ENCODE measurements at places on chromosomes 3 and 15.

DNA sequence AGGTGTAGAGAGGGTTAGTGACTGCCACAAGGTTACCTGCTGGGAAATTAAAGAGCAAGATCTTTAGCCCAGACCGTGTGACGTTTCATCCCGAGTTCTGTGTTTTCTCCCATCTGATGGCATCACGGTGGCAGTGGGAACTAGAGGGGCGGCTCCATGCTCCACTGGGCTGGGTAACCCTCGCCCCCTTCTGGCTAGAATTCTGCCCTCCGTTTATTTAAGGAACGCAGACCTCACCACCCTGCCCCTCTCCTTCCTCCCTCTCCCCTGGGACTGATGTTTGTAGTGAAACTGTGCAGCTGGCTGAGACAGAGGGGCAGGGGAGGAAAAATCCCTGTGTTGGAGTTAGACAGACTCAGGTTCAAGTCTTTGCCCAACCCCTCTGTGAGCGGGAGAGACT, 65.6 kb downstream of the ITGA11 start:
- no peak for DNase-seq

DNA sequence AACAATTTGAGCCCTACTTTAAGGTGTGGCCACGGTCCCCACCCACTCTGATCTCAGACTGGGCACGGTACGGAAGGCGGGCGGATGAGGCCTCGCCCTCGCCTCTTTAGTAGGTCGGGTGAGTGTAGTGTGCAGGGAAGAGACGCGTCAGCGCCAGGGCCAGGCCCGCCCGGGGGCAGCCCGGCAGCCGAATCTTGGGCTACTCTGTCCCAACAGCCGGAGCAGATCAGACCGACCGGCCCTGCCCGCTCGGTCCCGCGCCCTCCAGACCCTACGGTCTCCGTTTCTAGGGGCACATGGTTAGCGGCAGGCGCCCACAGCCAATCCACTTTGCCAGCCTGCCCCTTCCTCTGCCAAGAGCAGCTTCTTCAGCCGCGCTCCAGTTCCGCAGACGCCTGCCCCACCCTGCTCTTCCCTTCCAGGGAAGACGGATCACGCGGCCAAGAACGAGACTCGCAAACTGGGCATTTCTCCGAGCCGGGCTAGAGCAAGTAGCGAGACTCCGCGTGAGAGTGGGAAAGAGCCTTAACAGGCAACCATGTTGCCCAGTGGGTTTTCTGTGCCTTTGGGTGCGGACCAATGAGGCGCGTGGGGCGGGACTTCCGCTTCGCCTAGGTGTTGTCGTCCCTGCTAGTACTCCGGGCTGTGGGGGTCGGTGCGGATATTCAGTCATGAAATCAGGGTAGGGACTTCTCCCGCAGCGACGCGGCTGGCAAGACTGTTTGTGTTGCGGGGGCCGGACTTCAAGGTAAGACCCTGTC, at the start of gene RNF13:
TSS of gene RNF13 (plus strand) at position 610 of the 761 bp plus-strand sequence. CDS start 32,812 bp downstream, outside the sequence.
- DNase-seq = peak; percentile 92

DNA sequence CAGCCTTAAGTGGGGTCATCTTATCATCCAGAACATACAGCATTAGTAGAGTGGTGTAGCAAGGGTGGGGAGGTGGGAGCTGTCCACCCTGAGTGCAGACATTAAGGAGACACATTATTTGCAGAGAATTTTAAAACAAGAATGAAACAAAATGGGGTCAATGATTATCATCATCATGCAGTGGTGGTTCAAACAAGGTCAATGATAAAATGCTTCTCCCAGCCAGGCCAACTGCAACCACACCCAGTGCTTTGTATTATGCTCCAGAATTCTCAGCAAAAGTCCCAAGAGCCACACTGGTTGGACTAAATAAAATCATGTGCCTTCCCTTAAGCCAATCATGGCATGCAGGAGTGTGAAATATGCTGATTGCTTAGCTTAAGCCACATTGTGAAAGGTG, 96.7 kb upstream of the FHIT start:
- DNase-seq = no peak

DNA sequence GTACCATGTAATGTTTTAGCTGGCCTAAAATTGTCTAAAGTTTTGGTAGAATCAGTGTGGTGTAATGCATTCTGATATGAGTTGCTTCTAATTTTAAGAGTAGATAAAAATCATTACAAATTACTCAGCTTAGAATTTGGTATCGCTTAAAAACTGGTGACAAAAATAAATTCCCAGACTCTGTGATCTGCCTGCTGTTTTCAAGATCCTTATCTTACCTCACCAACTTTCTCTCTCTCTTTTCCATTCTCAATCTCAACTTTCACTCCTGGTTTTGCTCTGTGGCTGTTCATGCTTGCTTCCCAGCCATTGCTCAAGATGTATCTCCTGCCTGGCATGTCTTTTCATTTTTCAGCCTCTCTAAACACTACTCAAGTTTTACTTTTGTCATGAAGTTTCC, 45.7 kb downstream of the TCF12 start:
- no peak for DNase-seq

DNA sequence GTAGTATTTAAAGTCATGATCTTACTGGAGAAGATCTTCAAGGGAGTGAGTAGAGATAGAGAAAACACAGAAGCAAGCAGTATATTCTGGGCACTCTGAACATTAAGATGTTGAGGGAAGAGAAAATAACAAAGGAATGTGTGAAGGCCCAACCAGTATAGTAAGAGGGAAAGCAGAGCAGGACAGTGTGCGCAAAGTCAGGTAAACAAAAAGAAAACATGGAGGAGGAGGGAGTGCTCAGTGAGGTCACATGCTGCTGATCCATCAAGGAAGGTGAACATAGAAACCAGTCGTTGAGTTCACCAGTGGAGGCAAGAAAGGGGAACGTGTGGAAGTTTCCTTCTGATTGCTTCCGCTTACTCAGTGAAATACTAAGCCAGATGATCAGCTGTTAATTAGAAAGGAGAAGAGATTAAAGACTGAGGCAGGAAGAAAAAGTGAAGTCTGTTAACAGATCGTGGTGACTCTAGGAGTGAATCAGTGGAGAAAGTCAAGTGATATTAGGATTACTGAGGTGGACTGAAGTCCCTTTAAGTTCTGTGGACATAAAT, 47.2 kb downstream of the OPA1 start:
- no peak for DNase-seq

DNA sequence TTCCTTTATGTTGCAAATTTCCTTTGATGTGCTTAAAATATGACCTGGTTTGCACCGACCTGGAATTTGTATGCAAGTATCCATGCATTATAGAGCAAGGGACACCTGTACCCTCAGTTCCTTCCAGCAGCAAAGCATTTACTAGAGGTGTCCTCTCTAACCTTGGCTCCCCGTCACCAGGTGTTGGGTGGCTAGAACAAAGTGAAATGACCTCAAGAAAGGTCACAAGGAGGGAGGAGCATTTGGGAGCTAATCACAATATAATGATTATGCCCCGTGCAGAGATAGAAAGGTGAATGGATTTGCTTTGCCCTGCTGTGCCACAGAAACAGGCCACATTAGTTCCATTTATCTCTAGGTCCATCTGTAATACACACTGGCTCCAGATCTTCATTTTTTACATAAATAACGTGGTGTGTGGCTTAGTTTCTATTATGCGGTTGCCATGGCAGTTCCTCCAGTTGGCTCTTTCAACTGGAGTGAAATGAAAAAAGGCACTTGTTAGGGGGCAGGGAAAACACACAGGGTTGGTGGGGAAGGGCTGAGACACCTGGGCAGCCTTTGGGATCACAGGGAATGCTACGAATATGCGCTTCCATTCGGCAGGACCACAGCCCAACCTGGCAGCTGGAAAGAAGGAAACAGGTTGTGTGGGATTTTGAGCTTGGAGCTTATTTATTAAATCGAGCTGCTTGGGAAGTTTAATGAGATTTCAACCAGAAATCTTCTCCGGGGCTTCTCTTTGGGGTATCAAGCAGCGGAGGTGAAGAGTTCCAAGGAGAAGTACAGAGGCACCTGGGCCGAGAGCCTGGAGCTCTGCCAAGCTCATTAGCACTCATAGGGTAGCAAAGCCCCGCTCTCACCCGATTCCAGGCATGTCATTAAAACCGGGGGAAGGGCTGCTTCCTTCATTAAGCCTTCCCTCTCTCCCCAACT, 233.5 kb upstream of the ST8SIA2 start:
- no peak for DNase-seq

- DNase-seq = no peak
Observed at GRCh38 chr15:80828796-80829195, 49.6 kb downstream of the CEMIP start.

- no peak for DNase-seq
Observed at GRCh38 chr3:185702262-185703225, 116.4 kb downstream of the SENP2 start.

DNA sequence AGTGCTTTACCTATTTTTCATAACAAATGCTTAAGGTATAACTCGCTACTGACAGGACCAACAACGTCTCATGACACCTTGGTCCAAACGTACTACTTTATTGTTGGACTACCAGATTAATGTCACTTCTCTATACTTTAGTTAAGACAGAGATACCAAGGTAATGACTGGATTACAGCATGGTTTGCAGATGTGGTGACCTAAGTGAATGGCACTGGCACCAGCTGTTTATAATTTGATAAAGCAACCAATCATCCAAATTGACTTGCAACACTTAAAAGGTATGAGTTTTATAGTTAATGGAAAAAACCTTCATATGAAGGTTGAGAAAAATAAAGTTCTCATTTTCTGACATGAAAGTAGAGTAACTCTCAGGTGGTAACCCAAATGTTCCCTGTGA, 209.0 kb downstream of the NEK10 start:
- no peak for DNase-seq

DNA sequence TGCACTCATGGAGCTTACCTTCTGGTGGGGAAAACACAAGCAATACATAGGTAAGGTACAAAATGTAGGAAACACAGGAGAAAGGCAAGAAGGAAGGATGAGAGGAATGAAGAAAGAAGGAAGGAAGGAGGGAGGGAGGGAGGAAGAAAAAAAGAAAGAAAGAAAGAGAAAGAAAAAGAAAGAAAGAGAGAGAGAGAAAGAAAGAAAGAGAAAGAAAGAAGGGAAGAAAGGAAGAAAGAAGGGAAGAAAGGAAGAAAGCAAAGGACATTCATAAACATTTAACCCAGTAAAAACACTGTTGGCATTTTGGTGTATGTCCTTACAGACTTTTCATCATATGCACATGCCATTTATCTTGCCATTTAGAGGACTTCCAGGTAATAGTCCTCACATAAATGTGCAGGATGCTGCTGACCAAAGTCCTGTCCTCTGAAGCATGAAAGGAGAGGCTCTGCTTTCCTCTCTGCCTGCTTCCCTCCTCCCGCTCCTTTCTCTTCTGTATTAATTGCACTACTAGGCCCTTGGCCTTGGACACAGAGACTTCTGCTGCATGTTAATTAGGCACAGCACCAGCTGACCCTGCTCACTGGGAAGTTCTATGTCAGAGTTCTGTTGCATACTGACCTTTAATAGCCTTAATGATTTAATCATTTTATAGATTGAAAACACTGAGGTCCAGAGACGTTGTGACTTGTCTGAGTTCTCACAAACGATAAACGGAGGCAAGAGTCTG, 29.7 kb upstream of the NDUFB4 start:
- no peak for DNase-seq

- no peak for DNase-seq
Observed at GRCh38 chr15:49042165-49042564, 4.1 kb downstream of the SECISBP2L start.

DNA sequence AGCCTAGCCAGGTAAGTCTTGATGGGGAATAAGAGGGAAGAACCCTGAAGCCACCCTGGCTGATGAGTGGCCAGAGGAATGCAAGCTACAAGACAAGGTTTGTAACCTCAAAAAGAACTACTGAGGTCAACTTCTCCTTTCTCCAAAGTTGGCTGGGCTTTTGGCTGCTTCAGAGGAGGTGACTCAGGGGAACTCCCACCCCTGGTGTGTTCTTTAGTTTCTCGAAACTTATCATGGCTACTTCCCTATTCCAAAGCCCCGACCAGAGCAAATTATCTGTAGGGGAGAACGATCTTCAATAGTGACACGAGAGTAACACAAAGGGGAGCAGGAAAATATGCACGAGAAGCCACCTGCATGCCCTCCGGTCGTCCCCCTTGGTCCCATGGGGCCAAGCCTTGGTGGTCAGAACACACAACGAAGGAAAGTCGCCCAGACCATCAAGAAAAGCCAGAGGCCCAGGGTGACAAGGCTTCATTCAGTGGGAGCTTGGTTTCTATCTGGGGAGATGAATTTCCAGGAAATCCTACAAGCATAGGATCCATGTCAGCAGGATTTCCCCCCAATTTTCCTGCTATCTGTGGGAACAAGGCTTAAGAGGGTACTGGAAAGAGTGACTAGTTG, 6.5 kb upstream of the BCL2A1 start:
- peak; percentile 57 for DNase-seq

DNA sequence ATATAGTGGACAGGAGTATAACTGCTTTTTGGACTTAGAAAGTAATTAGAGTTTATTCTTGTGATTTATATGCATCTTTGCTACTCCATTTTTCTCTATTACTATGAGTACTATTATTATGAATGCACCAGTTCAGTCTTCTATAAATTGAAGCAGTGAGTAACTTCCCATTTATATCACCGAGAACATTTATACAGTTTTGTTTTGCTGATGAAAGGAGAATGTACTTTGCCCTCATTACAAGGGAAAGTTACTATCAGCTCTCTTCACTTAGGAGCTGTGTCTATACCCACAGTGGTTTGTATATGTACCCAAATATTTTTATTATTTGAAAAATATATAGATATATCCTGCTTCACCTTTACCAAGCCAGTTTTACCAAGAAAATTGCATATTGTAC, 5.7 kb downstream of the KBTBD12 start:
- DNase-seq = no peak

- DNase-seq = no peak
Observed at GRCh38 chr3:50050361-50050760, 38.4 kb upstream of the RBM5 start.

GRCh38 chr15:68418611-68419161, 13.3 kb downstream of the ITGA11 start:
- DNase-seq = no peak

DNA sequence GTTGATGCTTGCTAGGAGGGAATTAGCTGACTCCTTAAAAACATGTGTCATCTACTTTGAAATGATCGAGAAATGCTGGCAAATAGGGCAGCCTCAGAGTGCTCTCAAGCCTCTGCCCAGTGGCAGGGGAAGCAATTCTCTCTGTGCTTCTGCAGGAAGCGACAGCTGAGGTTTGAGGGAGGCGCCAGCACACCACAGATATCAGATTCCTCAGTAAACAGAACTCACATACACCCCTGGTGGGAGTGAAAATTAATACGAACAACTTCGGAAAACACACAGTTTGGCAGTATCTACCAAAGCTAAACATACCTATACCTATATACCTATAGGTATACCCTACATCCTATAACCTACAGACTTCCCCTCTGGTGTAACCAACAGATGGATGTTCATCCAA, 61.3 kb downstream of the NSMCE3 start:
- DNase-seq = no peak

- DNase-seq = no peak
Observed at GRCh38 chr3:31529421-31529820, 3.3 kb upstream of the STT3B start.

DNA sequence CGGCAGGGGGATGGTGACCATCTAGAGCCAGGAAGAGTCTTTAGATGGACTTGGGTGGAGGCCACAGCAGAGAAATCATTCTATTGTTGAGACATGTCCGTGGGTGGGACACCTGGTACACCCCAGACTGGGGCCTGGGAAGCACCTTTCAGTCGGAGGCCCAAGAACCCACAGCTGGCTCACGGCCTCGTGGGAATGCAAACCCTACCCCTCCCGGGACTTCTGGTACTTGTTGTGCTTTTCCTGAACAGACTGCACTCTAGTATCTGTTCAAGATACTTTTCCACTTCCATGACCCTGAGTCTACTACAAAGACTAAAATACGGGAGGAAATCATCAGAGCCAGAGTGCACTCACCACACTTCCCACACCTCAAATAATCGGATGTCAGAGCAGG, 60.7 kb downstream of the BDH1 start:
- DNase-seq = peak; percentile 58
